ENCODE measurements at places on chromosomes 7 and 10. TPM values are rescaled to one million over a fixed set of nuclear protein-coding genes. Genes with fewer than 3 reads are reported as not detected.

DNA sequence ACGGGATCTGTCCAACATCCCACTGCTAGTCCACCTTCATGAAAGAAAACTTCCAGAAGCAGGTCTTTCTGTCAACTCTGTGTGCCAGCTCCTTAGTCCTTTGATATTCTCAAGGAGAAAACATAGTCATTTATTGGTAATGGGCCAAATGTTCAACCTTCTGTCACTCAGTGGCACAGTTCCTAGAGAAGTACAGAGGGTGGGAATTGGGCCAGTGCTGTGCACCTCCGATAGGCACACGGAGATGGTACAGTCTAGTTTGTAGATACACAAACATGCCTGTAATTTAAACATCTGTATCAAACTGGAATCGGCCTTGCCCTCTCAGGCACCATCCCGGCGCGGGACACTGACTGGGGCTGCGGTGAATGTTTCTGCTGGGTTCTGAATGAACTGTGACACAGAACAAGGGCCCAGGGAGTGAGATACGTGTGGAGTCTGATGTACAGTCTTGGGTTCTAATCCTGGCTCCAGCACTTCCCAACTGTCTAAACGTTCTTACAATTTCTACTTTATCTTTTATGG, 213.9 kb upstream of the SHH start:
- no peak for DNase-seq

DNA sequence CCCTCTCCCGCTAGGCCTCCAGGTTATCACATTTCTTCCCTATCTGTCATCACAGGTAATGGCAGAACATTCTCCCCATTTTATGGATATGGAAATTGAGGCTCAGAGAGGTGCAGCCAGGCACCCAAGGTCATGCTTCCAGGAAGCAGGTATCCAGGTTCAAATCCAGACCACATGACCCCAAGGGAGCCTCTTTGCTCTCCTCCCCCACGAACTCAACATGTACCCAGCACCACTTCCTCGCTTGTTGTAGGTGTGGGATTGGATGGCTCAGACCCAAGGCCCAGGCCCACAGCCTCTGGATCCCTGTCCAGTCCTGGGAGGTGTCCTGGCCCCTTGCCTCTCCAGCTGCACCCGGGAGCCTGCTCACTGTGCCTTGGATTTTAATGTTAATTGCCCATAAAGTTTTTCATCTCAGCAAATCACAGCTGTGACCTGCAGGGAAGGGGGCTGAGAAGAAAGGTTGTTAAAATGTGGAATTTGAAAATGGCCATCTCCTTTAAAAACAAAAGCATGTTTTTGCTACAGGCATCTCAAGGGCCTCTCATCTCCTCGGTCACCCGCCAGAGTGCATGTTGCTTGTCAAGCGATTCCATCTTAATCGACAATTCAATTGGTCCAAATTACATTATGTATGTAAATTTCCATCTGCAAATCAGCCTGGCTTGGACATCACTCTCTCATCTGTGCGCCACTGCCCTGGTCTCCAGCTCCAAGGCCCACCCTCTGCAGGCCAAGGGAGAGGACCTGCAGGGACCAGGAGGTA, 205.4 kb upstream of the ZMIZ1 start:
- peak; percentile 61 for DNase-seq

DNA sequence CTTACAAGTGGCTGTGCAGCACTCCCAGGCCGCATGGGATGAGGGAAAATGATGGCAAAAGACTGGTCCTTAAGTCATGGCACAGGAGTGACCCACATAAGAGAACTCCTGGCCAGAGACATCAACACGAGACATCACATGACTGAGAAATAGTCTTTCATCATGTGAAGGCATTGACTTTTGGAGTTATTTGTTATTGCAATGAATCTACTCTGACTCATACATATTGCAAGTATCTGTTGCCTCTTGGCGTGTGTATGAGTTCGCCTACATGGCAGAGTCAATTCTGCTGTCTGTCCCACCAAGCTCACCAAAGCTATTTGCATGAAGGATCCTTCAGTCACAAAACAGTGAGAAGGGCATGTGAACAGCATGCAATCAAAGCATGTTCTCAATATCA, 59.7 kb upstream of the HABP2 start:
- no peak for DNase-seq

DNA sequence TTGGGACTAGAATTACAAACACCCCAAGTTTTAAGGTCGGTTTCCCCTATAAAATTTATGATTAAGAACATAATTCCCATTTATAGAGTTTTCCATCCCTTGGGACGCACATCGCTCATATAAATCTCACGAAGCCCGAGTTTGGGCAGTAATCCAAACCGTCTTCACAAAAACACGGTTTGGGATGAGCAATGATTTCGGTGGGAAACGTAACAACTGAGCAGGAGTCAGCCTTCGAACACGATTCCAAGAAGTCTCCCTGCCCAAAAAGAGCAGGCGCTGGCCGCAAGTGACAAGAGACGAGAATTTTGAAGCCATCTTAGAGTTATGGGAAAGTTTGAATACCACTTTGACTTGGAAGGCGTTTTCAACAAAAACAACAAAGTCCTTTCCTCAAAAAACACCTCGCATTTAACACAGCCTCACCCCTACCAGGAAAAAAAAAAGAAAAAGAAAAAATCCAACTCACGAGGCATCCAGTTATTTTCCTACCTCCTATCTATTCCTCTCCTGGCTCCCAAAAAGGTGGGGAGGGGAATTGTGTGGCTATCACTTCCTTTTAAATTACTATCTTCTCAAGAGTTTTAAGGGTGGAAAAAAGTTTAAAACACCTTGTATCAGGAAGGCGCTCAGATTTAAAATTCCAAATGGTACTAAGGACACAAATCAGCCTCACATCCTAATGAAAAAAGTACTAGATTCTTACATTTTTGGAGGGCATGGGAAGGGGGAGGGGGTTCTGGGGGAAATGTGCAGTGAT, 1.6 kb downstream of the SEPHS1 start:
- peak; percentile 79 for DNase-seq

- DNase-seq = no peak
Observed at GRCh38 chr7:135177028-135177696, 6.7 kb upstream of the CYREN start.

- DNase-seq = no peak
Observed at GRCh38 chr7:74428023-74428422, 25.7 kb upstream of the GTF2IRD1 start.

DNA sequence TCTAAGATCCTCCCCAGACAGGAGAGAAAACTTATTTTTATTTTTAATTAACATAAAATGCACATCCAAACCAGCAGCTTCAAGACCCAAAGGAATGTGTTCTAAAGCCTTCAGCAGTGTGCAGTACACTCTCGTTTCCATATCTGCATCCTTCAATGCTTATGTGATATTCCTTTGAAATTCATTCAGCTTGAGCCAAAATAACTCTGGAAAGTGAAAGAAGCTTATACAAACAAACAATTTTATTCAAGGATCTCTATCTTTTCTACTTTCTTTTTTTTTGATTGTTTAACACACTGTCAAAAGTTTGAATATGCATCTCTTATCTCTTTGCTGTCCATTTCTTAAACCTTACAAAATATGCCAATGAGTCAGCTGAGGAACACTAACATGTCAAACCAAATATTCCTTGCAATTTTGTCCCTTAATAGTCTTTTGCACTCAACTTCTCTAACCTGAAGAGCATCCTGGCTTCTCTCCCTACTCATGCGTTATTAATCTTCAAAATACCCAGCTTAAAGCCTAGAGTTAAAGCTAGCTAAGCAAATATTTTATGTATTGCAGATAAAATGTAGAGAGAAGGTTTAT, 124.3 kb downstream of the THSD7A start:
- no peak for DNase-seq

DNA sequence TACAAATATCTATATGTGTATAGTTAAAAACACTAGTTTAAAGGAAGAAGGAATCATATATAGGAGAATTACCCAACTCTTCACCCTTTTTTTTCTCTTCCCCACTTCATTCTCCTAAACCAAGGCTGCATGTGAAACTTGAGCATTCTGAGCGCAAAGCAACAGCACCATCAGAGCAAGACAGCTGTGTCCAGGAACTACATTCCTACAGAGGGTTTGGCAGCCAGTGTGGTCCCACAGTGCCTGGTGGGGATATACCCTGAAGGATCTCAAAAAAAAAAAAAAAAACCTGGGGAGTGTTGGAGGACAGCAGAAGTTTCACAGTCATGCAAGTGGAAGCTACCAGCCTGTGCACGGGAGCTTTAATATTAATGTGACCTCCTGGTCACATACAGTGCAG, 310.4 kb downstream of the CTNNA3 start:
- DNase-seq = peak; percentile 19

DNA sequence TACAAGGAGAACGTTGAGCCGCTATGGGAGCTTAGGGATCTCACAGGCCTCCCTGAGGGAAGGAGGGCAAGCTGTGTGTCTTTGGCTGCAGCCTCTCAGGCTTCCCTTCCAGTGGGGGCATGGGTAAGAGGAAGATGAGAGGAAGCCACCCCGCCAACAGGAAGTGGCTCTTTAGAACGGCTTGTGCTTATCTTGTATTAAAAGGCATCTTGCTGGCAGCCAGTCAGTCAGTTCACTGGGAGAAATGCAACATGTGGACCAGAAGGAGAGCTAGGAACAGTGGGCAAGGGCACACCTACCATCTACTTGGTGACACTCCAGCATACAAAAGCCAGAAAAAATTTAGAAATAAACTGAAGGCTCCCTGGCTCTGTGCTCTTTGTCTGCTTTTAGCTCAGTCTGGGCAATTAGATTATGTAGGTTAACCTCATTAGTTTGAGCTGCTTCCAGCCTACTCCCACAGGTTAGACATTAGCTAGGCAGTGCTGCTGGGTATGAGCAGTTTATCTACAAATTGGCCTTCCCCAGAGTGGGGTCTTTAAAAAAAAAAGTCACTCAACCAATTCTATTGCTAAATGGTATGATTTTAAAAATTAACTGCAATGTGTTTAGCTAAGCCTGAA, 595.9 kb downstream of the KCNMA1 start:
- no peak for DNase-seq

GRCh38 chr7:85011127-85011526, 175.7 kb downstream of the SEMA3D start:
- no peak for DNase-seq

DNA sequence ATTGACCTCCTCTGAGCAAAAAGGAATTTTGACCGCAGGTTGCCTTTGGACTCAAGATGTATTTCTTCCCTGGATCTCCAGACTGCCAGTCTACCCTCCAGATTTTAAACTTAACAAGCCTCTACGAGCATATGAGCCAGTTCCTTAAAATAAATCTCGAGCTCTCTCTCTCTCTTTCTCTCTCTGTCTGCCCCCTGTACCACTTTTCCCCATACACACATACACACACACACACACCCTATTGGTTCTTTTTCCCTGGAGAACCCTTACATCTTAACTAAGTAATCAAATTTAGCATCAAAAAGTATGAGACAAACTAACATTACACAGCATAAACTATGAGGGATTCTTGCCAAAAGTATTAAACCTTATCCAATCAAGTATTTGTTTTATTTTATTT, 11.4 kb downstream of the BCAP29 start:
- no peak for DNase-seq

GRCh38 chr10:31697271-31698180, 231.1 kb downstream of the ARHGAP12 start:
- peak; percentile 88 for DNase-seq

The C10orf67 gene
- polyA plus RNA-seq = 0.26 TPM

The SPDYE16 gene
- 4.4 TPM for polyA plus RNA-seq

The MMP21 gene
- 0.16 TPM for polyA plus RNA-seq

The THAP5 gene
- 22.1 TPM for polyA plus RNA-seq

The SPAG6 gene
- 4.4 TPM for polyA plus RNA-seq

The MAT1A gene
- not detected for polyA plus RNA-seq

The GFRA1 gene
- 29.2 TPM for polyA plus RNA-seq

The OR13A1 gene
- polyA plus RNA-seq = not detected
